Glomerular endothelial cell (primary cell): ENCODE measurements at places on chromosomes 2 and 18. TPM values are rescaled to one million over a fixed set of nuclear protein-coding genes. Genes with fewer than 3 reads are reported as not detected.

DNA sequence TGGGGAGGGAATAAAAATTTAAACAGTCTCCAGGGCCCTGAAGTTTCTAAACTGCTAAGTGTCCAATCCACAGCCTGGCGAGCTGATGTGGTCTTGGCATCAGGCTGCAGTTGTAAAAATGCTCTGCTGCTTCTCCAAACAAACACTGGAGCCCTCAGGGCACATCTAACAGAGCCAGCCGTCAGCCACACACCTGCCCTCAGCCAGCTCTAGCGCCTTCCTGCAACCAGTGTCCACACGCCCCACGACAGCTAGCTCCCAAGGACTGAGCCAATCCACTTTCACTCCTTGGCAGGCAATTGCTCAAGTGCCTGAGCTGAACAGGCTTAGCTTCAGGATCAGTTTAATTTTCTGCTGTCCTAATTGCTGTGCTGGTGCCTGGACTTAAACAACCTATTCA is 446.4 kb upstream of the RAB12 start:
- no peak for DNase-seq

- DNase-seq, result no peak
These were observed 385.3 kb downstream of the IRS1 start for GRCh38 chr2:226414335-226414734.

- DNase-seq, result no peak
These were observed 424.5 kb downstream of the RAD51AP2 start for GRCh38 chr2:17093712-17094111.

GRCh38 chr2:230928701-230929380 is 3.8 kb upstream of the GPR55 start:
- DNase-seq, result no peak

DNA sequence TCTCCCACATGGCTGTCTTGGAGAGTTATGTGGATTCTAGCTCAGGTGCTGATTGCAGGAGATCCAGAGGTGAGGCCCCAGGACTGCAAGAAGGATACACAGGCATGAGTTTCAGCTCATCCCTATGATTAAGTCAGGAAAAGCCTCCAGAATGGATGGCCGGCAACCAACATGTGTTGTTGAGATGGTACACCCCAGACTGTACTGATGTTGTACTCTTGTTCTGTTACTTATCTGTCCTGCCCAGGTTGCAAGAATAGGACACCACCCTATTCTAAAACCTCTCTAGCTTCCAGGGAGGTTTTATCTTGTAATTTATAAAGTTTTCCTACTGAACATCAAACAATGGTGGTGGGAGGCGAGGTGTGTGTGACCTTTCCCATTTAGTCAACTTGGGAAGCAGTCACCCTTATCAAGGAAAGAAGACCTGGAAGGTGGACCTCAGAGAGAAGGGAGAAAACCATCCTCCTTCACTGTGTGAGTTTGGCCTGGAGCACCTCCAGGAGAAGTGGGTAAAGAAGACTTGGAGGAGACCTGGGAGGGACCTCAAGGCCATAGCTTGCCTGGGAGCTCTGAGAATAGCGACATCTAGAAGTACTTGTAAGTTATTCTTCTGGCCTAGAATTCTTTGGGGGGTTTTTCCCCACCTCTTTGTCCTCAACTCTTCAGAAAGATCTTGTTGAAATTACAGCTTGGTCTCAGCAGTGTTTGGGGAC is 8.6 kb downstream of the FAM124B start:
- DNase-seq, result no peak

- no peak for DNase-seq
These were observed 33.2 kb upstream of the SLC40A1 start for GRCh38 chr2:189613650-189614420.

GRCh38 chr2:23528690-23529089 is 143.7 kb downstream of the KLHL29 start:
- no peak for DNase-seq

DNA sequence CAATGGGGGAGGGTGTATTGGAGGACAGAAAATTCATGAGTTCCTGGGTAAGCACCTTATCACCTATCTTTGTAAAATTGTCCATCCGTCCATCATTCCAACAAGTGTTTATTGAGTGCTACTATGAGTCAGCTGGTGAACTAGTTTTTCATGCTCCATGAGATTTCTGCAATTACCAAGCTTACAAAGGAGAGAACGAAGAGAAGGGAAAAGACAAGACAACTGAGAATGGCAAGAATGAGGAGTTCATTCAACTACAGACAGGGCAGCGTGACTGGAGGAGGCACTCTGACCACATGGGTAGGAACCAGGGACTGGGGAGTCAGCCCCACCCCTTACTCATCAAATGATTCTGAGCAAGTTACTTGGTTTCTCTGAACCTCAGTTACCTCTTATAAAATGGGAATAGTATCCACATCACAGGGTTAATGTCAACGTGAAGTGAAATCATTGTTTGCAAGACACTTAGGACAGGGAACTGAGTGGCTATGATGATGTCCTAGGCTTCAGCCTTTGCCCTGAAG is 18.6 kb upstream of the TXNDC2 start:
- DNase-seq, result no peak

DNA sequence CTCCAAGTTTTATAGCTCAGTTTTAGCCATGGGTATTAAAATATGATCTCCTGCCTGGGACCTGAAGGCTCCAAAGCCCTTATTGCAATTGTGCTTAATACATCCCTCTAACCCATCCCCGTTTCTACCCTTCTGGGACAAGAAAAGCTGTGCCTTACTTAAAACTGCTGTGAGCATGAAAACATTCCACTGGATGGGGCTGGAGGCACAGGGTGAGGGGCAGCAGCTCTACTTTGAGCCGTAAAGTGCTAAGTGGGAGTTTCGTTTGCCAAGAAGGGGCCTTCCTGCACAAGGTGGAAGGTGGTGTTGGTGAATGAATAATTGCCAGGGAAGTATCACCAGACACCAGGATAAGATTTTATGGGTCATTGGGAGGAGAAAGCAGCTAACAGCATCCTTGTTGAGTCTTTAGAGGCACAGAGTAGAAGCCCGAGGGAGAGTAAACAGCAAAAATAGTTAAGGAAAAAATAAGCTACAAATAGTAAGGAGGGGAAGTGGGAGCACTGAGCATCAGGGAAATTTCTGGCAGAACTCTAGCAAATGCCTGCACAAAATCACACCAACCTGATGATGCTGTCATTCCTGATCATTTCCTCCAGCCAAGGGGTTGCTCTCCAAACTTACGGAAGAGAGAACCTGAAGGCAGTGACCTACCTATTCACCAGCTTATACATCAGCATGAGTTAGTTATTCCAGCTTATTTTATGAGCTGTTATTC is 218.4 kb downstream of the MREG start:
- no peak for DNase-seq

GRCh38 chr2:127313406-127313805 is 19.5 kb upstream of the ERCC3 start:
- DNase-seq, result no peak

DNA sequence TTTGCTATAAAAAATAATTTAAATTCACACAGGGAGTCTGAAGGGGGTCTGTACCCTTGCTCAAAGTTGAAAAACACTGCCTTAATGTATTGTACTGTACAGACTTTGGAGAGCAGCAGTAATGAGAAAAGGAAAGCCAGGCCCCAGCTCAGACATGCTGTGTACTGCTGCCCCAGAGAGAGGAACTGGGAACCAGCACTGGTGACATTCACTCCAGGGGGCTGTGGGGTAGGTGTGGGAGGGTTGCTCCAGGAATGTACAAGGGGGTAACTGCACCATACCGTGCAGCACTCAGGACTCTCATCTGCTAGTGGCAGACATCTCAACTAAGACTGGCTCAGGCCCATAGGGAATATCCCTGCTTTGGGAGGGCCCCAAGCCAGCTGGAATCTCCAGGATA is 146.0 kb upstream of the RMP24 start:
- no peak for DNase-seq

- DNase-seq, result no peak
These were observed 35.2 kb downstream of the UXS1 start for GRCh38 chr2:106158871-106159270.

- no peak for DNase-seq
These were observed 108.4 kb upstream of the SNTG2 start for GRCh38 chr2:842151-842803.

DNA sequence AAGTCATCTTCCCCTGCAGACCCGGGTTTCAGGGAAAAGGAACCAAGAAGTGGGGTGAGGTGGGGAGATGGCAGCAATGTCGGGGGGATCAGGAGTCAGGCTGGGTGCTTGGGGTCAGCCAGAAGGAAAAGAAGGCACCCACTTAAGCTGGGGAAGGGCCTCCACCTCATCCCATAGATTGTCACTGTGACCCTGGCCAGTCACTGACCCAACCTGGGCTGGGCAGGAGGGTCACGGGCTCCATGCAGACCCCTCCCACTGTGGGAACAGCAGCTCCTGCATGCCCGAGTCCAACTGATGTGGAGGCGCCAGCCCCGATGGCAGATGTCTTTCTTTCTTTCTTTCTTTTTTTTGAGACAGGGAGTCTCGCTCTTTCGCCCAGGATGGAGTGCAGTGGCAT is 53.6 kb upstream of the HAAO start:
- DNase-seq, result no peak

DNA sequence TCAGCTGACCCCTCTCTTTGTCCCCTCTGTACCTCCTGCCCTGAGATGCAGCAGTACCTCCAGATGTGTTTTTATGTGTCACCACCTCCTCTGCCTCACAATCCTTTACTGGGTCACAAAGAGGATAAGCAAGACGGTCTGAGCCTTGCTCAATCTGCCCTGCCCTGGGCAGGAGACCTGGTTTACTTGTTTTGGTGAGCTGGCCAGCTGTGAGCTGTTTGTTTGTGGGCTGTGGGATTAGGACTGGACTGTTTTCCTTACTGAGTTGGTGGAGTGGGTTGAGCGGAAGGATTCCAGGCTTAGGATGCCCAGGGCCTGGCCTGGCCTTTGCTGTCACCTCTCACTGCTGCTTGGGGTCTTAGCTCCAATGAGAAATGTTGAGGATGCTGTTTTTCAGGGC is 299.5 kb downstream of the SRBD1 start:
- DNase-seq, result no peak

- DNase-seq, result no peak
These were observed 31.8 kb upstream of the ST8SIA3 start for GRCh38 chr18:57320603-57321002.

Gene ALK
- total RNA-seq, result not detected in 2 replicates

Gene STPG4
- total RNA-seq, result not detected in 2 replicates

Gene SLC4A3
- 2.0 TPM in 2 replicates for total RNA-seq
